ENCODE measurements at places on chromosomes 16 and 17.
A peak's percentile ranks its signal among the peaks of the same experiment; 100 is the strongest.

- no peak for DNase-seq
Measured at GRCh38 chr17:79188685-79189084, 114.1 kb downstream of the ENGASE start.

DNA sequence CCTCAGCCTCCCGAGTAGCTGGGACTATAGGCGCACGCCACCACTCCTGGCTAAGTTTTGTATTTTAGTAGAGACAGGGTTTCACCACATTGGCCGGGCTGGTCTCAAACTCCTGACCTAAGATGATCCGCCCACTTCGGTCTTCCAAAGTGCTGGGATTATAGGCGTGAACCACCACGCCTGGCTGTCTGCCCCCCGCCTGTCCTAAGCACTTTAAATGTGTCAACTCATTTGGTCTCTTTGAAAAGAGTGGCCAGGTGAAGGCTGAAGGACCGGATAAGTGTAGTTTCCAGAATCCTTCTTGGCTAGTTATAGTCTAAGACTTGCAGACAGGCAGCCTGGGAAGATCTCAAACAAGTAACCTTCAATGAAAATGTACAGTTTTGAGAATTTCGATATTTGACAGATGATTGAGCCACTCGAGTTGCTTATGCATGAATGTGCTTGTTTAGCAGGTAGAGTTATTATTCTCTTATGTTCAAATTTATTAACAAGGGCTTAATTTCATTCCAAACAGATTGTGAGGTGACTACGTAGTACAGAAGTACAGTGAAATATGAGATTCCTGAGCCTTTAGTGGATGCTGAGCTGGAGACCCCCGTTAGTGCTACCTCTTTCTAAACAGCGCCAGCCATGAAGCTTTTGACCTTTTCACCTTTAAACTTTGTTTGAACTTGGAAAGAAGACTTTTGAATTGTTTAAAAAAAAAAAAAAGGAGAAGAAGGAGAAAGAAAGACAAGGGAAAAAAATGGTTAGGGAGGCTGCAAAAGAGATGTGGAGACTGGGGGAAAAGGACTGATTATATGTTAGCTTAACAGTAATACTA, 164.4 kb upstream of the TBX2 start:
- no peak for DNase-seq

GRCh38 chr16:84617041-84617790, 662 bp downstream of the COTL1 start:
- peak; percentile 45 for DNase-seq

GRCh38 chr16:81000873-81001272, 5.8 kb downstream of the CMC2 start:
- DNase-seq: no peak

GRCh38 chr16:75207831-75208230, 870 bp upstream of the CTRB2 start:
- no peak for DNase-seq

GRCh38 chr17:45230787-45231480, 9.2 kb downstream of the FMNL1 start:
- no peak for DNase-seq

- no peak for DNase-seq
Measured at GRCh38 chr16:4803401-4803844, 990 bp upstream of the ROGDI start.

DNA sequence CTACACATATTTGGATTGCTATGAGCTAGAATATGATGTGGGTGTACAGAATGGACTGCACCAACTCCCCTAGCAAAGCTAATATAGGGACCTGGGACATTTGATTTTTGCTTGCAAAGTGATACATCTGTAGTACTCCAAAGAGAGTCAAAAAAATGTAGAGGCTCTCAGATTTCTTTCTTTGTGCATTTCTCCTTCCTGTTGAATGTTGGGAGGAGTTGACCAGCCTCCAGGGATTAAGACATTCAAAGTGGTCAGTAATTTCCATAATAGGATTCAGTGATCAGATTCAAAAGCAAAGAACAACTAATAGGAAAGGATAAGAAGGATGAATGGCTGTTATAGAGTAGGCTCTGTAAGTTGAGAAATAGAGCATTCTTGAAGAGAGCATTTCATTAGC, 934.9 kb downstream of the KCNJ2 start:
- DNase-seq: no peak

DNA sequence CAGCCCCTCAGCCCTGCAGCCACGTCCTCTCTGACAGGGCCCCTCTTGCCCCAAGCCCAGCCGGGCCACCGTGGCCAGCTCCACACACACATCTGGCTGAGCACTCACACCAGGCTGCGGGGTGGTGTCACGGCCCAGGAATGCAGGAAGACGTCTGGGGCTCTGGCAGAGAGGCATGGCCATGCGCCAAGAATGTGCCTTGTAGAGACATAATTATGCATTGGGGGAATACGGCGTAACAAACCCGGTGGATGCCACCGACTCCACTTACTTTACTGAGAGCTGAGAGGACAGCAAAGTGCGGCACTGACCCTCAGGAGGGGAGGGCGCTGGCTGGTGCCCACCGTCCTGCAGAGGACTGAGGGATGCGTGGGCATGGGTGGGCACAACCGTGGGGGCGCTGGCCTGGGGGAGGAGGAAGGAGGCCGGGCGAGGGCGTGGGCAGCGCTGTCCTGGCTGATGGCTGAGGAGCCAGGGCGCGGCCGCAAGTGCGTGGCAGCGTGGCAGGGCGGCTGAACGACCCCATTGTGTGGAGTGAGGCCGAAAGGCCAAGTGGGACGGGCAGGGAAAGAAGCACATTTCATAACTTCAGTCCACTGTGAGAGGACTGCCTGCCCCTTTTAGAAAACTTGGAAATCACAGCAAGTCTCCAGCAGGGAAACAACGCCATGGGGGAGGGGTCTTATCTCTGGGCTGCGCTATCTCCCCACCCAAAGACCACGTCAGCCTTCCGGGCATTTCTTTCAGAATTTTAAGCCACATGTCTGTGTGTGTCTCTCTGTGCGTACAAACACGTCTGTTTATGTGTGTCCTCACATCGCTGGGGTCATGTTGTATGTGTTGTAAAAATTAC, 30.6 kb downstream of the METRNL start:
- peak; percentile 93 for DNase-seq

GRCh38 chr17:5638596-5638995, 54.3 kb upstream of the NLRP1 start:
- no peak for DNase-seq

GRCh38 chr16:75311383-75311938, 60.0 kb upstream of the BCAR1 start:
- DNase-seq: no peak

GRCh38 chr16:5257462-5257861, 159.9 kb upstream of the EEF2KMT start:
- no peak for DNase-seq

DNA sequence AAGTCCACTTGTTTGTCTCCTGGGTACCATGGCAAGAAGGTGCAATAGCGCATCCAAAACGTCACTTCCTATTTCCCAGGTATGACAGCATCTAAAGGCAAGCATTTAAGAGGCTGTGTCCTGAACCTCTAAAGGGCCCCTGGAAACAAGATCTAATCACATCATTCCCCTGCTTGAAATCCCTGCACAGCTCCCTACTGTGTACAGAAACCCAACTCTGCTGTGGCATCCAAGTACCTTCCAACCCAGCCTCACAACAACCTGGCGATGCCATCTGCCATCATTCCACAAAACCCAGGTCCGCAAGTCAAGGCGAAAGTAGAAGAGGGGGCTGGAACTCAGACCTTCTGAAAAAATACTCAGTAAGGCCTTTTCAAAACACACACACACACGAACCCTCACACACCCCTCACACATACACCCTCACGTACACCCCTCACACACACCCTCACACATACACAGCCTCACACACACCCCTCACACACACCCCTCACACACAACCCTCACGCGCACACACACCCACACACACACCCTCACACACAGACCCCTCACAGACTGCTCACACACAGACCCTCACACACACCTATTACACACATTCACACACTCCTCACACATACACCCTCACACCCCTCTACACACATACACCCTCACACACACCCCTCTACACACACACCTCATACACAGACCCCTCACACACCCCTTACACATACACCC, 24.5 kb downstream of the C17orf67 start:
- DNase-seq: no peak
